ENCODE measurements at places on chromosomes 12 and 14. TPM values are rescaled to one million over a fixed set of nuclear protein-coding genes. Genes with fewer than 3 reads are reported as not detected.

Gene TBX3
- total RNA-seq: 55.9 TPM

Gene ALDH1L2
- total RNA-seq: 41.4 TPM

Gene CCDC175
- total RNA-seq: not detected

Gene AQP2
- total RNA-seq: not detected

Gene MYH7
- not detected for total RNA-seq

Gene TBX5
- total RNA-seq: 26.6 TPM

Gene TAS2R7
- total RNA-seq: not detected

Gene ADAMTS20
- total RNA-seq: not detected

Gene PKP2
- total RNA-seq: not detected

Gene ZCRB1
- 24.6 TPM for total RNA-seq

Gene DYRK4
- 52.7 TPM for total RNA-seq

Gene C12orf60
- 1.3 TPM for total RNA-seq

Gene PLEKHD1
- under 0.01 TPM for total RNA-seq

Gene ENDOU
- total RNA-seq: 0.29 TPM

Measured in smooth muscle cell of trachea (primary cell).